ENCODE measurements at places on chromosomes 1 and 21.
A peak's percentile ranks its signal among the peaks of the same experiment; 100 is the strongest.

DNA sequence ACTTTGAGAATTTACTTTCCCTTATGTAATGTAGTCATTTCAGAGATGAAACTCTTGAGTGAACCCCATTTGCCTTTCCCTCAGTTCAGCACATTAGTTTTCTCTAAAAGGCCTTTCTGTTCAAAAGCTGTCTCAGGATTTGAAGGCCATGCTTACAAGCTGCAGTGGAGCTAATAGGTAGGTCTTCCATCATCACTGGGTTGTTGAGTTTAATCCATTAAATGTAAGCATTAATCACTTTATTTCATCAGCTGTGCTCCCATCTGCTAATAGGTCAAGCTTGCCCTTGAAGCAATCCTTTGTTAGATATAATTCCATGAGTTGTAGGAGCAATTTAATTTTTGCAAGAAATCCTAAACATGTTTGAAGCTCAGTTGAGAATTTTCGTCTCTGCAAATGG, 422.2 kb upstream of the ZP4 start:
- no peak for DNase-seq

DNA sequence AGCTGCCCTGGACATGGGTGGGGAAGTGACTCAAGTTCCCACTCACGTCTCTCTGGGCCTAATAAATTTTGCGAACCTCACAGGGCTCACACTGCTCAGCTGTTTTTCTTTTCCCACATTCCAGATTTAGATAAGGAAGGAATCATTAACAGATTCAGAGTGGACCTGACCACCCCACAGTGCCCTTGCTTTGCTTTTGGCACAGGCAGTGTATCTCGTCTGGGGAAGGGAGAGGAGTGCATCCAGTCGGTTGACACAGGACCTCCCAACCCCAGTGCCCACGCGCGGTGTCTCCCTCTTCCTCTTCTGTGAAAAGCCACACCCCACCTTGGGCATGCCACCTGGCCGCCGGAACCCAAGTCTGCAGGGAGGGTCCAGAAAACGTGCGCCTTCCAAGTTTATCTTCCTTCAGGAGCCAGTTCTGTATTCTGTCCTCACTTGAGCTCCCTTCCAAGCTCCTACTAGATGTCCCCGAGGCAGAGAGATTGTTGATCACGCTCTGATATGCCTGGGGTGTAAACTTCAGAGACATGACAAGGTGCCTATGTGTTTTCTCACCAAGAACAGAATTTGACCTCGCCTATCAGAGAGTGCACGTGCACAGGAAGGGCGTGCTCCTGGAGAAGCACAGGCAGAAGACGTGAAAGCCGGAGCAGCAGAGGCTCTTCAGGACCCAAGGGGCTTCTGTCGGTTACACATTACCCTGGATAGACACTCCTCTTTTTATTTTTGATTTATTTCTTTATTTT, 9.5 kb upstream of the SLC2A5 start:
- DNase-seq = no peak

DNA sequence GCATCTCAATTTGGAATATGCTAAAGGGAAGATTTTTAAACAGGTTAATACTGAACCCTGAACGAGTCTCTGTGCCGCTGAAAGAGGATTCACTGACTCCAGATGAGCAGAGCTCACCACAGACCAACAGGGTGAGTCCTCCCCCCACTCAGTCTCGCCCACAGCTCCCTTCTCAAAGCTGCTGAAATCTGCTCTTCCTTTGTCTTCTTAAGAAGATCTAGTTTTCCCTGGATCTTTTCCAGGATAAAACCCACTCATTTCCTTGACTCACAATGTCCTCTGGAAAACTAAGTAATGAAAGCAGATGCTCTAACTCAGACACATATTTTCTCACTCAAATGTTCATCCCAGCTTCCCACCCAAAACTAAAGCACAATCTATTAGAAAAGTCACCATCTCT, 447.0 kb upstream of the PKN2 start:
- no peak for DNase-seq

DNA sequence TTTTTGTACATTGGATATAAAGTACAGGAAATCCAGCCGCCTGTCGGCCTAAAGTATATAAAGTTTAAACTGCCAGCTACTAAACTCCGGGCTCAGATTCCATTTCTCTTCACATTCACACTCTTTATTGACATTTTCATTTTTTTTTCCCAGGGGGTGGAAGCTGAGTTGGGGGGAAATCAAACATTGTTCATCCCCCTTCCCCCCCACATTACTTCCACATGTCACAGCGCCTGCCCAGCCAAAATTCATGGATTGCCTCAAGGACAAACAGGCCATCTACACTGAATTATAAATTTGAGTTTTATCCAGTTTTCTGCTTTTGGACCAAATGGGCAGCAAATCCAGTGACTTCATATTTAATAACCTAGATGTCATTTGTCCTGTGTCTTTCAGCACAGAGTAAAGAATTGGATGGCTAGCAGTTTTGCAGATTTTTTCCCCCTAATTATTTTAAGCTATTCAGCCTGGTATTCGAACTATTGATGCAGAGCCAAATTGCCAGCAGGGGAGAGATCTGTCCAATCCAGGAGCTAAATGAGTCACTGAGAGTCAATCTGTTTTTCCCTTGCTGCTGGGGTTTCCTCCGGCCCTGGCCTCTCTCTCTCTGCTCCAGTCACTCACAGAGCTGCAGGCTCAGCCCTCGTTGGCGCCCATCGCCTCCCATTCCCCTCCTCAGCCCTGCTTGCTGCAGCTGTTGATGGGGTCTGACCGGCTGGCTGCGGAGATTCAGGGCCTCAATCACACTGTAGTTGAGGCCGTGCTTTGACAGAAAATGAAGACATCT, 98.0 kb downstream of the LMO4 start:
- DNase-seq = no peak

DNA sequence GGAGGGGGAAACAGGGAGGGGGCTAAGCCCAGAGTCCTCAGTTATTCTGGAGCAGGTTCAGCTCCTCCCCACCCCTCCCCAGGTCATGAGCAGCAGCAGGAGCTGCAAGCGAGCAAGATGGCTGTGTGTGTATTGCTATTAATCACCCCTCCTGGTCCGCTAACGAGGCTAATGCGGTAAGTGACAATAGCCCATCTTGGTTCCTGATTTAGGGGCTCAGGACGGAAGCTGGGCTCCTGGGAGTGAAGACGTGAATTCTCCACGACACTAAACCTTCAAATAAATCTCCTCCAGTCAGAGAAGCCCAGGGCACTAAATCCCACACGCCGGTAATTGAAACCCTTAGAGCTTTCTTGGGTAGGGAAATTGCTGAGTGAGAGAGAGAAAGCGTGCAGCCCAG, 76.1 kb downstream of the TMEM53 start:
- DNase-seq = no peak

GRCh38 chr1:231192620-231193163, 30.8 kb downstream of the TRIM67 start:
- no peak for DNase-seq

- peak; percentile 31 for DNase-seq
These were observed 491.6 kb upstream of the C1orf87 start for GRCh38 chr1:60564916-60565750.

- DNase-seq = no peak
These were observed 21.9 kb downstream of the KMO start for GRCh38 chr1:241553886-241554592.

DNA sequence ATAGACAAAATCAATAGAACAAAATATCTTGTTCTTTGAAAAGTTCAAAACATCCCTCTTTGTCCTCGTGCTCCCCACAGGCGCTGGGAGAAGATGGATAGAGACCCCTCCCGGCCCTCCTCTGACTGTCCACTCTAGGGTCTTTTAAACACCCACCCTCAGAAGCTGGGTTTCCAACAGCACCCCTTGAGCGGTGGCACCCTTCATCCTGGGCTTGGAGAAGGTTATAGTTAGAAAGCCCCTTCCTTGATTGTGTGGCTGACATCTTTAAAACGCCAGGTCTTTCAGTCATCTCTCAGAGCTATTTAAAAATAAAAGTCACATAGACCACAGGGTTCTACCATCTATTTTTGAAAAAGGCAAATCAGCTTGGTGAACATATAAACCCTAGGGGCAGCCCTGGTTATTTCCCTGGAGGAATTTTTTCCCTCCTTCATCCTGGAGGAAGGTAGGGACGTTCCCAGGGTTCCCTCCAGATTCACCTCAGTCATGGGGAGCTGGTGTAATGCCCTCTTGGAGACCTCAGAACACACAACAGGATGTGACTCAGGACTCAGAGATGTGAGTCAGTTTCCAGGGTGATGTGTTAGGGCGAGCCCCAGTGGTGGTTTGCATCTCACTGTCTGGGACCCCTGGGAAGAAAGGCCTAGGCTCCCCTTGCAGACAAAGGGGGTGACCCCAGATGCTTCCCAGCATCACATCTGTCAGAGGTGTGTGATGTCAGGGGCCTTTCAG, 138.5 kb downstream of the CLIC6 start:
- no peak for DNase-seq

DNA sequence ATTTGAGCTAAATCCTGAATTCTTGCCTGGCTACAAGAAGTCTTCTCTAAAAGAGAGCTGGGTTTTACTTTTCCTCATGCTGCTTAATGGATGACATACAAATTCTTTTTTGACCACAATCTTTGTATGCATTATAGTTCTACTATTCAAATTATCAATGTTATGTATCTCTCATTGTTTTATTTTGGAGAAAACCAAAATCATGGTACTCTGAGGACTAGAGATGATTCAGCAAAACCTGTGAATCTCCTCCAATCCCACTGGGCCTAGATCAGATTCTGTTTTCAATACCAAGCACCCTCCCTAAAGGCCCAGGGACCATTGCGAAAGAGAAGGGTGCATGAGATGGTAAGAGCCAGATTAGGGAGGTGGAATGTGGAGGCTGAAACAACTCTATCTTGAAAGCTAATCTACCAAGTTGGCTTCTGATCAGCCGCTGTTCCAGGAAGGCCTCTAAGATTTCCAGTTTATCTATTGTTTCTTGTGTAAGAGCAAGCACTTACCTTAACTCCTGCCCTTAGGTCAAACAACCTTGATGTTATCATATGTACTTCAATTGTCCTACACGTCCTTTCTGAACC, 547.2 kb downstream of the PLPP3 start:
- DNase-seq = no peak

GRCh38 chr1:21628798-21629393, 40.3 kb downstream of the RAP1GAP start:
- DNase-seq = no peak

- no peak for DNase-seq
These were observed 107.2 kb upstream of the WNT4 start for GRCh38 chr1:22249928-22250680.

GRCh38 chr1:56495538-56495937, 83.8 kb downstream of the PLPP3 start:
- no peak for DNase-seq

DNA sequence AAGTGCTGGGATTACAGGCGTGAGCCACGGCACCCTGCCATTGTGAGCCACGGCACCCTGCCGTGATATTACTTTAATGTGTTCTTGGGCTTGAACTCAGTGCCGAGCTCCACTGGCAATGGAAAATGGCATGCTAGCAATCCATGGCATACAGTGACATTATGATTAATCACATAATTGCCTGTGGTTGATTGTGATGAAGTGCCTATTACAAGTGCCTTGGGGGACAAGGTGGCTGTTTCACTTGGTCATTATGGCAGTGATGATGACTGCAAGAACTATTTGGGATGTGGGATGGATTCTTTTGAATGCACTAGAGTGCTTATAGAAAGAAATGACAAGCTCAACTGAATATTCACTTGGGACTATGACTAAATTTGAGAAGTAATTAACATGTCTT, 22.3 kb upstream of the HPCAL4 start:
- DNase-seq = no peak

DNA sequence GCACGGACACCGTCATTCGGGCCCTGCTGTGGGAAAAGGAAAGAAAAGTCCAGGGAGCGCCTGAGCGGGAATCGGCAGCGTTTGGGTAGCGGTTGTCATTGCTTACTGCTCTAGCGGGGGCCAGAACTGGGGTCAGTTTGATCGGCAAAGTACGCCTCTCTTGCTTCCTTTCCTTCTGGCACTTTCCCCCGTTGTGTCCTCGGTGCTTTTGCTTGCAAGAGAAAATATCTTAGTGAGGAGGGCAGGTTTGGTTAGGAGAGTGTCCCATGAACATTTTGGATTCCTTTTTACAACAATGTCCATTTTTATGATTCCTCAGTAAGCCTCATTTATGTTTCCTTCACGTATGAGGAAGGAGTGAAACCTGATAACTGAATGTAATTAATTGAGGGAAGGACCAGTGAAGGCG, 670 bp downstream of the ST3GAL3 start:
- DNase-seq = no peak

DNA sequence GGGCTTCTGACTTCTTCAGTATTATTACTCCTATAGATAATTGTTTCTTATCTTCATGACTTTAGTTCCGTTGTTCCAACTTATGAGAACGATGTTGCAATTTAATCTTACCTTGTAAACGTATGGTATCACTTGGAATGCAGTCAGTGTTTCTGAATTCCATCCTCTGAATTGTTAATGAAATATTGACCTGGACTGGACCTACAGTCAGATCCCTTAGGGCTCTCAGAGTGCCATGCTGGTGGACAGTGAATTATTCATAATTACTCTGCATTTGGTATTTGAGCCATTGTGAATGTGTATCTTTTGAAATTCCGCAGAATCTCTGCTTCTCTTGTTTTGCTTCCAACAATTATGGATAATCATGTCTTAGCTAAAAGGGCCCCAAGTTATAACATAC, 72.3 kb downstream of the PRDM2 start:
- no peak for DNase-seq

DNA sequence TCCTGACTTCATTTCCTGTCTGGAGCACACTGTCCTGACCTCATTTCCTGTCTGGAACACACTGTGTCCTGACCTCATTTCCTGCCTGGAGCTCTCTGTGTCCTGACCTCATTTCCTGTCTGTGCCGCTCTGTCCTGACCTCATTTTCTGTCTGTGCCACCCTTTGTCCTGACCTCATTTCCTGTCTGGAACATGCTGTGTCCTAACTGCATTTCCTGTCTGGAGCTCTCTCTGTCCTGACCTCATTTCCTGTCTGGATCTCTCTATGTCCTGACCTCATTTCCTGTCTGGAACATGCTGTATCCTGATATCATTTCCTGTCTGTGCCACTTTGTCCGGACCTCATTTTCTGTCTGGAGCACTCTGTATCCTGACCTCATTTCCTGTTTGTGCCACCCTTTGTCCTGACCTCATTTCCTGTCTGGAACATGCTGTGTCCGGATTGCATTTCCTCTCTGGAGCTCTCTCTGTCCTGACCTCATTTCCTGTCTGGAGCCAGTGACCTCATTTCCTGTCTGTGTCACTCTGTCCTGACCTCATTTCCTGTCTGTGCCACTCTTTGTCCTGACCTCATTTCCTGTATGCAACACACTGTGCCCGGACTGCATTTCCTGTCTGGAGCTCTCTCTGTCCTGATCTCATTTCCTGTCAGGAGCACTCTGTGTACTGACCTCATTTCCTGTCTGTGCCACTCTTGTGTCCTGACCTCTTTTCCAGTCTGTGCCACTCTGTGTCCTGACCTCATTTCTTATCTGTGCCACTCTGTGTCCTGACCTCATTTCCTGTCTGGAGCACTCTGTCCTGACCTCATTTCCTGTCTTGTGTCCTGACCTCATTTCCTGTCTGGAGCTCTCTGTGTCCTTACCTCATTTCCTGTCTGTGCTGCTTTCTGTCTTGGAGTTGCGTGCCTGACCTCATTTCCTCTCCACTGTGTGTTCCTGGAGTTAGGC, 27.6 kb downstream of the SKI start:
- DNase-seq = no peak

Measured in NCI-H1930 (cell line).